ENCODE measurements at places on chromosomes 4 and X.

GRCh38 chr4:139152249-139152648 lies 24.8 kb downstream of the ELF2 start:
- H3K27ac ChIP-seq = no peak overlapping the region
- DNase-seq = no peak
- H3K36me3 ChIP-seq = no peaks in the 10 kb centered on the region
- peaks cover 3% of the 10 kb centered on the region for H3K4me1 ChIP-seq
- H3K4me3 ChIP-seq = no peak overlapping the region

DNA sequence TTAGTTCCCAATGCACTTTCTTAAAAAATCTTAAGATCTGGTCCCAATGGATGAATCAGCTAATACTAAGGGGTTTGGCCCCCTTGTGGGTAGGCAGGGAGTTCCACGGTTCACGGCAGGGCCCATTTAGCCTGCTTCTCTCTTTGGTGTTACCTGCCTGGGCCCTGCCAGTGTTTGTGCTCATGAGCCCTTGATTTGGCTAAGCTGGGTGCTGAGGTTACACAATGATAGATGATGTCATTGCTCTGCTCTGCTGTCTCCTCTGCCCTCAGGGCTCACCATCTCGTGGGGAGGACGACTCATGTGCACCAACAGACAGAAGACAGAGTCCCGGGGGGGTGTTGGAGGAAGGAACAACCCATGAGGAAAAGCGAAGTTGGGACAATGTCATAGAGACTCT lies 24.4 kb downstream of the RTL5 start:
- no peak overlapping the region for H3K4me3 ChIP-seq
- H3K36me3 ChIP-seq = no peaks in the 10 kb centered on the region
- H3K4me1 ChIP-seq = no peaks in the 10 kb centered on the region
- no peaks in the 10 kb centered on the region for H3K27me3 ChIP-seq
- no peak overlapping the region for H3K27ac ChIP-seq

GRCh38 chrX:103063918-103064434 lies at the start of gene BEX1:
Gene BEX1, minus strand, starts transcription at chrX:103064171. Its CDS starts 897 bp downstream, at chrX:103063274.
- no peaks in the 10 kb centered on the region for H3K4me1 ChIP-seq
- no peak within 1 kb of the TSS for H3K4me3 ChIP-seq
- DNase-seq = peak; percentile 74
- peaks cover 16% of the 10 kb centered on the region for H3K27me3 ChIP-seq

DNA sequence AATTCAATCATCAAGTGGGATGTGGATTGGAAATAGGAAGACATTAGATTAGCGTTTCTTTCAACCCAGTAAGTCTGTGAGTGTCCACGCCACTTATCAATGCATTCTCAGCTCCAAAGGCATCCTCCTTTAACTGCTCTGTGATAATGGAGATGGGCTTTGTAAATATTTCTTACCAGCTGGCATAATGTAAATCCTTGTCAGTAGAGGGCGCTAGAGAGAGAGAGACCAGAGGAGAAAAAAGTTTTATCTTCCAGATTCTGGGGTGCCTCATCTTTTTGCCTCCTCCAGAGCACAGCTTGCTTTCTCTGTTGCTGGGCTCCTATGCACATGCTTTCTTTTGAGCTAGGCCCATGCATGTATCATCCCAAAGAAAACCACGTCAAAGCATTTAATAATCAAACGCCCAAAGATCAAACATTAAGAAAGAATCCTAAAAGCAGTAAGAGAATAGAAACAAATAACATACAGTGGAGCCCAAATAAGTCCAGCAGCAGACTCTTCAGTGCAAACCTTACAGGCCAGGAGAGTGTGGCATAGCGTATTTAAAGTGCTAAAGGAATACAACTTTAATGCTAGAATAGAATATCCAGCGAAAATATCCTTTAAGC lies 9.6 kb upstream of the MTMR1 start:
- no peaks in the 10 kb centered on the region for H3K27me3 ChIP-seq
- no peaks in the 10 kb centered on the region for H3K4me1 ChIP-seq
- H3K4me3 ChIP-seq = no peak overlapping the region

GRCh38 chrX:20320461-20321159 lies 53.9 kb upstream of the RPS6KA3 start:
- DNase-seq = no peak
- no peaks in the 10 kb centered on the region for H3K27me3 ChIP-seq
- H3K4me1 ChIP-seq = peaks cover 6% of the 10 kb centered on the region
- no peaks in the 10 kb centered on the region for H3K36me3 ChIP-seq
- no peak overlapping the region for H3K27ac ChIP-seq

All from left lung (tissue), 14 donors.